ENCODE measurements at places on chromosomes 1 and 21.
A peak's percentile ranks its signal among the peaks of the same experiment; 100 is the strongest.

- no peak overlapping the region for H3K4me3 ChIP-seq
- no peak for DNase-seq
- H3K27ac ChIP-seq = no peak overlapping the region
Measured at GRCh38 chr1:96748078-96748477, 26.5 kb downstream of the PTBP2 start.

- no peak for DNase-seq
- H3K27ac ChIP-seq = no peak overlapping the region
Measured at GRCh38 chr1:33119532-33120217, 38.7 kb downstream of the AZIN2 start.

DNA sequence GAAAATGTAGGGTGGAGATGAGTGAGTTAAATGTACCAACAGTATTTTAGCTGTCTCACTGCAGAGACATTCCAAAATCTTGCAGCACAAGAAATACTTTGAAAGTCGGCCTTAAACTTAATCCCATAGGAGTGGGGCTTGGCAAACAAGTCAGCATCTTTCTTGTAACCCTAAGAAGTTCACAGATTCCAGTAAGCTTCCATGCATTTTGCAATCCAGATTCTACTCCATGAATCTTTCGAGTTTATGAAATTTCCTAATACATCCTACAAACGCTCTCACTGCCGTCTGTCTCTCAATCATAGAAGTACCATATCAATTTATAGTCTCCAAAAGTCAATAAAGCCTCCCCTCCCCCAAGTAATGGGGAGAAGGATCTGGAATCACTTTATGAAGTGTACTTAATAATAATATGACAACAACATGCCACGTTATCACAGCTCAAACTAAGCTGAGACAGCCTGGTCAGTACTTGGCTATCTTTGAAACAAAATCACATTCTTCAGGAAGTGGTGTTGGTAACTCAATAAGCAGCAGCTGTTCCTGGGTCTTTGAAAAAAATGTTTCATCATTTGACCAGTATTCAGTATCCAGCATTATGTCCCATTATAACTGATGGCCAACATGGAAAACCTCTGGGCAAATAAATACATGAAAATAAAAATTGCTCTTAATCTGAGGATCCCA, 317.4 kb upstream of the RUNX1 start:
- no peak overlapping the region for H3K27ac ChIP-seq
- no peak for DNase-seq
- no peaks in the 10 kb centered on the region for H3K27me3 ChIP-seq
- no peaks in the 10 kb centered on the region for H3K36me3 ChIP-seq

- DNase-seq = no peak
- no peak overlapping the region for H3K27ac ChIP-seq
- H3K4me1 ChIP-seq = no peaks in the 10 kb centered on the region
- H3K27me3 ChIP-seq = no peaks in the 10 kb centered on the region
- no peaks in the 10 kb centered on the region for H3K36me3 ChIP-seq
Measured at GRCh38 chr1:65083263-65083896, 64.6 kb upstream of the AK4 start.

- H3K27ac ChIP-seq = no peak overlapping the region
- no peaks in the 10 kb centered on the region for H3K4me1 ChIP-seq
- no peaks in the 10 kb centered on the region for H3K36me3 ChIP-seq
- no peak for DNase-seq
Measured at GRCh38 chr1:24754229-24754628, 9.0 kb downstream of the CLIC4 start.

- no peak overlapping the region for H3K27ac ChIP-seq
- H3K4me3 ChIP-seq = no peak overlapping the region
- no peaks in the 10 kb centered on the region for H3K36me3 ChIP-seq
- H3K27me3 ChIP-seq = peaks cover 63% of the 10 kb centered on the region
- no peak for DNase-seq
- peaks cover 4% of the 10 kb centered on the region for H3K4me1 ChIP-seq
Measured at GRCh38 chr1:50416150-50416527, 7.1 kb downstream of the DMRTA2 start.

GRCh38 chr1:118264343-118264742, 79.3 kb upstream of the SPAG17 start:
- H3K4me3 ChIP-seq = no peak overlapping the region
- H3K27ac ChIP-seq = no peak overlapping the region
- DNase-seq = no peak
- no peaks in the 10 kb centered on the region for H3K27me3 ChIP-seq

DNA sequence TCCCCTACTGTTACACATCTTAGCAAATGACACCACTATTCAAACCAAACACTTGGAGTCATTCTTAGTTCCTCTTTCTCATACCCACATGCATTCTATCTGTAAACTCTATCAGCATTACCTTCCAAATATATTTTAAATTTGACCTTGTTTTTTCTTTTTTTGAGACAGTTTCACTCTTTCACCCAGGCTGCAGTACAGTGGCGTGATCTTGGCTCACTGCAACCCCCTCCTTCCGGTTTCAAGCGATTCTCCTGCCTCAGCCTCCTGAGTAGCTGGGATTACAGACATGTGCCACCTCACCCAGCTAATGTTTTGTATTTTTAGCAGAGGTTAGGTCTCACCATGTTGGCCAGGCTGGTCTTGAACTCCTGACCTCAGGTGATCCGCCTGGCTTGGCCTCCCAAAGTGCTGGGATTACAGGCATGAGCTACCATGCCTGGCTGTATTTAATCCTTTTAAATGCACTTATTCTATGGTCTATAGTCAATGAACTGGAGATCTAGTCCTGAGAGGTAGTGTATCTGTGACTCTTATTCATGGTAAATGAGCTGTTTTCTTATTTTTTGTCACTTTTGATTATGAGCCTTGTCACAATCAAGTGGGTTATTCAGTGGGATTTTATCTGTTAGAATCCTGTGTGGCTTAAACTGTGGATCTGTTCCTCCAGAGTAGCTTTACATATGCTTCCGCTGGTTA, 73.1 kb downstream of the GATAD2B start:
- DNase-seq = no peak
- H3K27ac ChIP-seq = no peak overlapping the region
- no peak overlapping the region for H3K4me3 ChIP-seq

DNA sequence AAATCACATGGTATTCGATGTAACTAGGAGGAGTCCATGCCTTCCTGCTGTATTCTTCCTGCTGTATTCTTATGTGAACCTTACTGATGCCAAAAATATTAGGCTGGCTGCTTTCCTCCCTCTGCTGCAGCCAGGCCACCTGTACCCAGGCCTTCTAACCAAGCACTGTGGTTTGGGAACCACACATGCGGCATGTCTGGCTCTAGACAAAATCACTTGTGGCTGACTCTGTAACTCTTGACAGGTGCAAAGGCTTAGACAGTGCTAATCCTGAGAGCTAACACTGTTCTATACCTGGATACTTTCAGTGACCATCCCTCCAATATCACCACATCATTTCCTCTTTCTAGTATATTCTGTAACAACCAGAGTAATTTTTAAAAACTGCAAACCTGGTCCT, 67.7 kb downstream of the PCP4 start:
- DNase-seq = no peak
- H3K4me3 ChIP-seq = no peak overlapping the region
- no peak overlapping the region for H3K27ac ChIP-seq
- H3K4me1 ChIP-seq = no peaks in the 10 kb centered on the region
- no peaks in the 10 kb centered on the region for H3K36me3 ChIP-seq

DNA sequence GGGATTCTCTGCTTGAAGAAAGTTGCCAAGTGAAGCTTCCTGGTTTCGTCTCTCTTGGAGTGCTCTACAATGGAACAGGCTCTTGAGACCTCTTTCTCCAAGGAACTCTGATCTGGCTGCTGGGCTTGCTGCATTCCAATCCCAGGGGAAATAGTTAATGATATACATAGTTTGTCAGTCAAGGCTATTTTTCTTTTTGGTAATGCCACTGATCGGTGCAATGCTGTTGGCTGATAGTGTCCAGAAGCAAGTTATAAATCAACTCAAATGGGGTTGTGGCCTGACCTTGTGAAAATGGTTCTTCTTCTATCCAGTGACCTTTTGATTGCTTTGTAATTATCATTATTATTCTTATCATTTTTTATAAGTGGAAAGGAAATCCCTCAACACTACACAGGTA, 48.4 kb upstream of the TNFSF18 start:
- no peak overlapping the region for H3K27ac ChIP-seq
- no peak overlapping the region for H3K4me3 ChIP-seq
- no peaks in the 10 kb centered on the region for H3K27me3 ChIP-seq
- no peaks in the 10 kb centered on the region for H3K4me1 ChIP-seq
- DNase-seq = no peak

DNA sequence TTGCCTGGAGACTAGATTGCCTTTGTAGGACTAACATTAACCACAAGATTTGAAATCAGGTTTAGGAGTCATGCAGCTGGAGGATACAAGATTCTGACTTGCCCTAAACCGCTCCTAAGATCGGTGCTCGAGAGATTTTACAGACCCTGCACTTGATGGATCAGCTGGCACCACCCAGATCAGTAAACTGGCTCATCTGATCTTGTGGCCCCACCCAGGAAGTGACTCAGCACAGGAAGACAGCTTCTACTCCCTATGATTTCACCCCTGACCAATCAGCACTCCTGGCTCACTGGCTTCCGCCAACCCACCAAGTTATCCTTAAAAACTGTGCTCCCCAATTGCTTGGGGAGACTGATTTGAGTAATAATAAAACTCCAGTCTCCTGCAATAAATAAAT, 876 bp upstream of the CATSPERE start:
- peaks cover 5% of the 10 kb centered on the region for H3K4me1 ChIP-seq
- no peak for DNase-seq
- H3K27ac ChIP-seq = no peak overlapping the region
- H3K27me3 ChIP-seq = no peaks in the 10 kb centered on the region

- peaks cover 3% of the 10 kb centered on the region for H3K27me3 ChIP-seq
- H3K4me3 ChIP-seq = no peak overlapping the region
- no peaks in the 10 kb centered on the region for H3K36me3 ChIP-seq
- no peaks in the 10 kb centered on the region for H3K4me1 ChIP-seq
- no peak for DNase-seq
Measured at GRCh38 chr1:18725231-18725895, 94.7 kb downstream of the PAX7 start.

DNA sequence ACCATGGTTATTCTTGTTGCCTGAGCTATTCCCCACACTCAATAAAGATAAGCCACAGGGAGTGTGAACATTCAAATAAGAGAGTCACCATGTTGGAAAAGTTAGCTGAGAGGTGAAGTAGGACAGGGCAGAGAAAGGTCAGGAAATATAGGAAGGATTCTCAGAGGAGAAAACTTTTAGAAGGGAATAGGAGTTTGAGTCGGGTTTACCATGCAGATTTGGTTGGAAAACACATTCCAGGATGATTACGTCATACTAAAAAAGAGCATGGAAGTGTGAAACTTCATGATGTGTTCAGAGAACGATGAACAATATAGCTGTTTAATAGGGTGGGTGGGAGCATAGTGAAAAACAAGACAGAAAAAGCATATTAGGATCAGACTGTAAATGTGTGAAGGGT, 1125.3 kb upstream of the ADGRL2 start:
- no peak for DNase-seq
- H3K4me1 ChIP-seq = no peaks in the 10 kb centered on the region
- no peak overlapping the region for H3K27ac ChIP-seq

GRCh38 chr1:119910618-119911017, 14.3 kb upstream of the ADAM30 start:
- no peak for DNase-seq
- H3K36me3 ChIP-seq = peaks cover 4% of the 10 kb centered on the region
- H3K4me1 ChIP-seq = no peaks in the 10 kb centered on the region
- no peak overlapping the region for H3K4me3 ChIP-seq

DNA sequence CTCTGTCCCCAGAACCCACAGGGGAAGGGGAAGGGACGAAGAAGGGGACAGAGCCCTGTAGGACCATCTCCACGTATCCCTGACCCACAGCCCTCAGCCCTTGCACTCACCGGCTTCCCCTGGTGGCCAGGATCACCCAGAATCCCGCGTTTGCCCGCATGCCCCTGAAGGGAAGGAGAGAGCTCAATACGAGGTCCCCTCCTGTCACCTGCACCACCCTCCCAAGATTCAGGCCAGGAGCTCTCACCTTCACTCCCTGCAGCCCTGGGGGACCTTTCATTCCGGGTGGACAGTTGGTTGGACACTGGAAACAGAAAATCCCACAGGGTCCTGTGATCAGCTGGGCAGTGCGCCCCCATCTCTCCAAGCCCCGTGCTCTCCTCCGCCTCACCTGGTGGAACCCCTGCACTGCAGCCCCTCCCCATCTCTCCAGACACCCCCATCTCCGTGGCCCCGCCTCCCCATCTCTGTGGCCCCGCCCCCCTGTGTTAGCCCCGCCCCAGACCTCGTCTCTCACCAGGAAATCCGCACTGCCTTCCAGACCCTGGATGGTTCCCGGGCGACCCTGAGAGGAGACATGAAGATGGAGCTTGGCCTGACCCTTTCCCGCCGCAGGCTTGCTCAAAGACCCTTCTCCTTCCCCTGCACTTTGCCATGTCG, 6.0 kb downstream of the COL9A2 start:
- H3K27me3 ChIP-seq = peaks cover under 1% of the 10 kb centered on the region
- no peak overlapping the region for H3K4me3 ChIP-seq
- H3K27ac ChIP-seq = no peak overlapping the region
- DNase-seq = no peak
- peaks cover 13% of the 10 kb centered on the region for H3K4me1 ChIP-seq

DNA sequence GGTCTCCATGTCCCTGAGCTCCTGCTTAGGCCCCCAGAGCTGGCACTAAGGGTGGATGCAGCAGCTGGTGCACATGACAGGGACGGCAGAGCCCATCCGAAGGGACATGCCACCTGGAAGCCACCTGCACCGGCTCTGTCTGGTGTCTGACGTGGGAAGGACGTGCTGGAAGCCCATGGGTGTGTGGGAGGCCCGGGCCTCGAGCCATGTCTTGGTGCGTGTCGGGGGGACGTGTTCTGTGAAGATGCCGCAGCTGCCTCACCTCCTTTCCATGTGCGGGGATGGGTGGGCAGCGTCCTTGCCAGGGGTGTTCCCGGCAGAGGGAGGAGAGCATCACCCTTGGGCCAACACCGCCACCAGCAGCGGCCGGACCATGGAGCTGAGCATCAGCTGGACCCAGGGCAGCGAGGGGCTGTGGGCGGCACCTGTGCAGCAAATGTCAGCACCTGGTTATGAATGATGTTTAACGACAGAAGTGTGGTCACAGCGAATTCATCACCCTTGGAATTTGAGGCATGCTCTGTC, 15.5 kb upstream of the POFUT2 start:
- no peak overlapping the region for H3K4me3 ChIP-seq
- no peak for DNase-seq
- peak overlapping the region; percentile 88 for H3K27ac ChIP-seq
- H3K4me1 ChIP-seq = no peaks in the 10 kb centered on the region

DNA sequence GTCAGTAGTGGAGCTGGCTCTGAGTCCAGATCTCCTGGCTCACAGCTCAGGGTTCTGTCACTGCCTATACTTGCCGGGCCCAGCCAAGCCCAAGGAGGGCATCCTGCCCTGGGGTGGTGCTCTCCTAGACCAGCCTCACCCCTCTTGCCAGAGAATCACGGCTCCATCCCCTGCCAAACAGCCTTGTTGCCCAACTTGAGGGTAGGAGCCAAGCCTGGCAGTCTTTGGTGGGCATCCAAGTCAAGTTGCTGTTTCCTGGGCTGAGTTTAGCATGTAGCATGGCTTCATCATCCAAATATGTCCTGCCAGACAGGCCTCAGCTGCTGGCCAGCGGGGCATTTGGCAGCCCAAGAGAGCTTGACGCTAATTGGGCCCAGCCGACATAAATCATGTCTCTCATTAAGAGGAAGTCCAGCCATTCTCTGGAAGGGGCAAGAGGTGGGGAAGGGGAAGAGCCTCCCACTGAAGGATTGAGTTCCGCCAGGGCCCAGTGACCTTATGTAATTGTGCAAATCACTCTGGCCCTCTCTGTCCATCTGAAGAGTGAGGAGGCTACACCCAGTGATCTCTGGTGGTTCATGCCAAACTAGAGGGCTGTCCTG, 22.6 kb upstream of the TRABD2B start:
- no peaks in the 10 kb centered on the region for H3K27me3 ChIP-seq
- H3K27ac ChIP-seq = no peak overlapping the region
- no peak overlapping the region for H3K4me3 ChIP-seq
- H3K36me3 ChIP-seq = no peaks in the 10 kb centered on the region
